ENCODE measurements at places on chromosomes 4 and X. TPM values are rescaled to one million over a fixed set of nuclear protein-coding genes. Genes with fewer than 3 reads are reported as not detected.

DNA sequence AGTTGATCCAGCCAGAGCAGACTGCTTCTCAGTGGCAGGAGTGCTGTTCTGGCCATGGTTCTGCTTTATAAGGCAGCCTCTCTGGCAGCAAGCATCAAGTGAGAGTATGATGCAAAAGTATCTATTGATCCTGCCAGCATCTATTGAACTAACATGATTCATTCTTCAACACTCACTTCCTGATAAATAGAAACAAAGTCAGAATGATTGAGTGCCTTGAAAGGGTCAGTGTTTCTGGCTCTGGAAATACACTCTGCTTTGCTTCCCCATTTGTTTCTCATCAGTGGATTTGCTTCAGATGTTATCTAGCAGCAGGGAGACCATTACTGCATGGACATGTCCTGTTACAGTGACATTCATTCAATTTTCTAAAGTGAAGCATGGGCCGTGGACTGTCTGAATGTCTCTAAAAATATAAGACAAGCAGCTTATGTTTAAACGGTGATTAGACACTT, 66.2 kb upstream of the FRAS1 start:
- H3K27me3 ChIP-seq: no peaks in the 10 kb centered on the region
- no peak for DNase-seq
- no peaks in the 10 kb centered on the region for H3K4me1 ChIP-seq

DNA sequence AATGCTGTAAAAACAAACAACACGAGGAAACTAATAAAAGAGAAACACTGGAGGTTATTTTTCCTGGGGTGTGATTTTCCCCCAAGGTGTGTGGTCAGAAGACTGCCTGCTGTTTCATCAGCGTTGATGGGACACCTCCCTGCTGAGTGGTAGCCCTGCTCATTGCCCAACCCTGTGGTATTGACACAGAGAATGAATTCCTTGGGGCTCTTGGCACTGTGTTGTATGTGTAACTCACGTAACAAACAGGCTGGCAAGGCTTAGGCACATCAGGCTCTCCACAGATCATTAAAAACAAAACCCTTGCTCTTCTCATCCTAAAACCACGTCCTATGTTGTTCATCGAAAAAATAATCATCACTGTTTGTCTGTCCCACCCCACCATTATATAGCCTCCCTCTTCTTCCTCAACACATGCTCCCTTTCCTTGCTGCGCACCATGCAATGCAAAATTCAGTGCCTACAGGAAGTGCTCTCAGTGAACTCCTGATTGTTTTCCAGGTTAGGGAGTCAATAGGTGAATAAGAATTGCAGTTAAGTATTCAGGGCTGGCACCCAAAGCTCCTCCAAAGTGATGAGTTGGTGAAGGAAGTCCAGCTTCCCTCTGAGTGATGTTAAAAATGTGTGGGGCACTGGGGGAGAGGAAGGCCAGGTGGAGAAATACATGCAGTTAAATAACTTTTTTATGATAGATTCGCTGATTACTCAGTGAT, 11.4 kb upstream of the PUDP start:
- no peaks in the 10 kb centered on the region for H3K4me1 ChIP-seq
- no peaks in the 10 kb centered on the region for H3K36me3 ChIP-seq
- DNase-seq: no peak
- no peak overlapping the region for H3K4me3 ChIP-seq
- H3K27ac ChIP-seq: no peak overlapping the region

Gene SOX3
- not detected for total RNA-seq

DNA sequence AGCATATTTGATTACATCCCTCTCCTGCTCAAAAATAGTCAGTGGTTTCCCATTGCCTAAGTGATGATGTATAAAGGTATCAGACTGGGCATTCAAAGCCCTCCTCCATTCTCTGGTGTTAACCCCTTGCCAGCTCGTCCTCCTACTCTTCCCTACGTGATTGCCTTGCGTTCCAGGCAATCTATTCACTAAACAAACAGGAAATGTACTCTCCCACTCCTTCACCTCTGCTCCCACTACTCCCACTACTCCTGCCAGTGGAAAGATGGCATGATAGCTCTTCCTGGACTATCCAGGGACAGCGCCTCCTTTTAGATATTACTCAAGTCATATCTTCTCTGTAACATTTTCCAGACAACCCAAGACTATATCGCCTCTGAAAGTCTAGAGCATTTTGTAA, 5.8 kb downstream of the DGAT2L6 start:
- DNase-seq: no peak
- H3K36me3 ChIP-seq: no peaks in the 10 kb centered on the region
- no peaks in the 10 kb centered on the region for H3K4me1 ChIP-seq
- H3K27me3 ChIP-seq: no peaks in the 10 kb centered on the region

GRCh38 chr4:76772498-76773106, 125.3 kb downstream of the SOWAHB start:
- no peak overlapping the region for H3K4me3 ChIP-seq
- no peak for DNase-seq
- H3K36me3 ChIP-seq: no peaks in the 10 kb centered on the region
- no peak overlapping the region for H3K27ac ChIP-seq

DNA sequence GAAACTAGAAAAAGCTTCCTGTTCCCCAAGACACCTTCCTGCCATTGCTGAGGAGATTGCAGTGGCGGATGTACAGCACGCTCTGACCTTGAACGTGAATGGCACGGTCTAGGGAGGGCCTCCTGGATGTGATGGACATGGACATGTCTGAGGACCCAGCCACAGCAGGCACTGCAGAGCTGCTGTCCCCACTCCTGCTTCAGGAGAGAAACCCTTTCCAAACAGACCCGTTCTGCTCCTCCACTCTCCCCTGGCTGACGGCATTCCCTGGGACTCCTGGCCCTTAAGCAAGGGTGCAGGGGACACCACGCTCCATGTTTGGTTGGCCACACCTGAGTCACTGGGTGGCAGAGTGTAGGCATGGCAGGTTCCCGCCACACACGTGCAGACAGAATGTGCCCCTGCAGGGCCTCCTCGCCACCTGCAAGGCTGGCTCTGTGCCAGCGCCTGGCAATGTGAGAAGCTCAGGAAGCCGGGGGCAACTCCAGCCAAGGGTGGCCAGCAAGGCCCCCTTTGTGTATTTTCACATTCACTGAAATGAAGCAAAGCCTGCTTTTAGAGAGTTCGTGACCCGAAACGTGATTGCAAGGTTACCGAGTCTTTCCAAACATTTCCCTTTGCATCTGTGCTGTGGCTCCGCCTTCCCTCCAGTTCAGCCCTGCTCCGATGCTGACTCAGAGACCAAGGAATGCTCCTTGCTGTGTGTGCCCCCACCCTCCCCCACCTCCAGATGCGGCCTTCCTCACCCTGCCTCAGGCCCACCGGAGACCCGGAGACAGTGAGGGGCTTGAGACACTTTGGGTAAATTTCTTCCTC, 46.1 kb downstream of the HTRA3 start:
- H3K4me1 ChIP-seq: peaks cover 29% of the 10 kb centered on the region
- peak; percentile 86 for DNase-seq
- no peaks in the 10 kb centered on the region for H3K27me3 ChIP-seq
- H3K27ac ChIP-seq: no peak overlapping the region
- H3K4me3 ChIP-seq: no peak overlapping the region

GRCh38 chr4:86482306-86483172, 111.6 kb upstream of the PTPN13 start:
- no peaks in the 10 kb centered on the region for H3K4me1 ChIP-seq
- no peaks in the 10 kb centered on the region for H3K27me3 ChIP-seq
- no peak for DNase-seq
- H3K4me3 ChIP-seq: no peak overlapping the region
- no peaks in the 10 kb centered on the region for H3K36me3 ChIP-seq

- H3K4me1 ChIP-seq: peaks cover 14% of the 10 kb centered on the region
- no peak overlapping the region for H3K4me3 ChIP-seq
- DNase-seq: no peak
- H3K36me3 ChIP-seq: no peaks in the 10 kb centered on the region
These were observed 1.1 kb upstream of the SEL1L3 start for GRCh38 chr4:25863831-25864418.

GRCh38 chr4:168781341-168781740, 228.7 kb downstream of the CBR4 start:
- H3K27ac ChIP-seq: no peak overlapping the region
- no peak for DNase-seq
- H3K4me3 ChIP-seq: no peak overlapping the region
- peaks cover 22% of the 10 kb centered on the region for H3K4me1 ChIP-seq
- H3K27me3 ChIP-seq: no peaks in the 10 kb centered on the region

Gene CLDN34
- not detected for total RNA-seq

Gene GAGE1
- total RNA-seq: not detected

Gene UCHL1
- 174 TPM for total RNA-seq

Gene PAK3
- 2.9 TPM for total RNA-seq

DNA sequence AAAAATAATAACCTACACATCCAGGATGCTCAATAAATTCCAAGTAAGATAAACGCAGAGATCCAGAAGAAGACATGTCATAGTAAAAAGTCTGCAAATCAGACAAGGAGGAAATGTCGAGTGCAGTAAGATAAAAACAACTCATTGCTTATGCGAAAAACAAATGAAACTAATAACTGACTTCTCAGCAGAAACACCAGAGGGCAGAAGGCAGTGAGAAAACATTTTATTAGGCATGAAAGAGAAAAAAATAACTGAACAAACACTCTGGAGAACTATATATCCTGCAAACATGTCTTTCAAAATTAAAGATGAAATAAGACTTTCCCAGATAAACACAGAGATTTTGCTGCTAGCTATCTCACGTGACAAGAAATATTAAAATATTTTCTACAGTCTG, 201.3 kb upstream of the CTSO start:
- H3K4me3 ChIP-seq: no peak overlapping the region
- H3K27me3 ChIP-seq: no peaks in the 10 kb centered on the region
- no peaks in the 10 kb centered on the region for H3K36me3 ChIP-seq
- no peaks in the 10 kb centered on the region for H3K4me1 ChIP-seq
- H3K27ac ChIP-seq: no peak overlapping the region

DNA sequence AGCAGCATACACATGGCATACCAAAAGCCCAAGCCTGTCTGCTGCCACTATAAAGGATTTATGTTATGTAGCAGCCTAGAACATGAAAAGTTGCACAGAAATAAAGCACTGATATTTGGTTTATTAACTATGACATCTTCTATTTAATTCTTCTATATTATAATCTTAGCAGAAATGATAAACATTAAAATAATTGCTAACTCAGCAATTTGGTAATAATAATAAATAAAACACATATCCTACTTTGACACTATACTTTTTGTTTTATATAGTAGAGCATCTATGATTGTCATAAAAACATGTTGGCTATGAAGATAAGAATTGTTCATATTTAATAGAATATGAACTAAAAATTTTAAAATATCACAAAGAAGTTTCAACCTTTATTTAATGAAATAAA, 1733.3 kb upstream of the IGFBP7 start:
- no peaks in the 10 kb centered on the region for H3K36me3 ChIP-seq
- no peak overlapping the region for H3K4me3 ChIP-seq
- no peak overlapping the region for H3K27ac ChIP-seq
- H3K27me3 ChIP-seq: no peaks in the 10 kb centered on the region
- DNase-seq: no peak

Gene CCDC120
- 8.6 TPM for total RNA-seq

Gene STATH
- not detected for total RNA-seq

DNA sequence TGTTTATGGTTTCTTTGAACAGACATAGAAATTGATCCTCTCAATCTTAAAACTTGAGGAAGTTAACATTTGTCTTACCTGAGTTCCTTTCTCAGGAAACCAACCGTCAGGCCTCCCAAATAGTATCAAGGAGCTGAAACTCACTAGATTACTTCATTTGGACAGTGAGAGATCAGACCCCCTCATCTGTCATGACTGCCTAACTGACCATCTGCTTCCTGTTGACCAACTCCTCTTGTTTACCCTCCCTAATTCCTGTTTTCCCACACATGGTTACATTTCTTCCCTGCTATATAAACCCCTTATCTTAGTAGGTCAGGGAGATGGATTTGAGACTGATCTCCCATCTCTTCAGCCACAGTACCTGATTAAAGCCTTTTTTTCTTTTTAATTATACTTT, 46.2 kb upstream of the NMU start:
- no peak overlapping the region for H3K4me3 ChIP-seq
- no peaks in the 10 kb centered on the region for H3K27me3 ChIP-seq
- no peak overlapping the region for H3K27ac ChIP-seq
- no peaks in the 10 kb centered on the region for H3K4me1 ChIP-seq

Gene NBDY
- total RNA-seq: 13.8 TPM

DNA sequence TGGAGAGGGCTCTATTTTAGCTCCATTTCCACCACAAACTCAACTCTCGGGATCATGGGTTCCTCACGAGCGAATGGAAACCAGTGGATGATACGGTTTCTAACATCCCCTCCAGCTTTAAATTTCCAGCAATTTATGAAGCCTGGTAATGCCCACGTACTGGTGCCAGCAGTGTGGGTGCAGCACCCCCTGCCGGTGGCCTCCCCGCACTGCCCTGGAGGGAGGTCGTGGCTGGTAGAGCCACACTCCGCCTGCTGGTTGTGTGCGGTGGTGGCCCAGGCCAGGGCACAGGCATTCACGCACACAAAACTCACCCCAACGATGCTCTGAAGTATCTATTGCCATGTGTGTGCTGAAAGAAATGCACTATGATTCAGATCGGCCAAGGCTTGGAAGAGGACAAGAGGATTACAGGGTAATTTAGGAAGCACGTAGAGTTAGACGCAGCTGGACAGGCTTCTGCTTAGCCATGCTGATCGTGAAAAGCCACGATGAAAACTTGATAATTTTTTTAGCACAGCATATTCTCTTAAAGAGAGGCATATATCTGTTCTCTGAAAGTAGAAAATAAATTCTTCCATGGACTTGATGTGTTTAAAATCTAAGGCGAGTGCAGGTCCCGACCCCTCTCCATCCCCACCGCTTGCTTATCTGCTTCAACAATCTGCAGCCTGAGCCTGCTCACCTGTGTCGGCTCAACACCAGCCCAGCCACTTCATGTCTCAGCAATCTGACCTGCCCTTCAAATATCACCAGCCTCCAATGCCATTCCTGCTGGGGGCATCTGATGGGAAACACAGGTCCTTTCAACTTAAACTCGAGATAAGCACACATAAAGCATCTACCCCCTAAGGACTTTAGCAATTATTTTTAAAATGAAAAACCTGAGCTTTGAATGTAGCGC, 59.1 kb downstream of the SCD5 start:
- no peak overlapping the region for H3K27ac ChIP-seq
- no peaks in the 10 kb centered on the region for H3K4me1 ChIP-seq
- no peaks in the 10 kb centered on the region for H3K27me3 ChIP-seq
- DNase-seq: no peak

Gene MAOB
- total RNA-seq: 13.8 TPM

- no peak overlapping the region for H3K27ac ChIP-seq
- H3K4me3 ChIP-seq: no peak overlapping the region
- no peaks in the 10 kb centered on the region for H3K4me1 ChIP-seq
- no peaks in the 10 kb centered on the region for H3K36me3 ChIP-seq
- DNase-seq: no peak
- no peaks in the 10 kb centered on the region for H3K27me3 ChIP-seq
These were observed 100.7 kb upstream of the FAM9C start for GRCh38 chrX:13144927-13145655.

All from vagina (tissue), 2 donors.